NCI-H2029 (cell line): ENCODE measurements at places on chromosomes 1 and 21.

- DNase-seq: no peak
Measured at GRCh38 chr1:102961549-102961948, 146.8 kb downstream of the COL11A1 start.

DNA sequence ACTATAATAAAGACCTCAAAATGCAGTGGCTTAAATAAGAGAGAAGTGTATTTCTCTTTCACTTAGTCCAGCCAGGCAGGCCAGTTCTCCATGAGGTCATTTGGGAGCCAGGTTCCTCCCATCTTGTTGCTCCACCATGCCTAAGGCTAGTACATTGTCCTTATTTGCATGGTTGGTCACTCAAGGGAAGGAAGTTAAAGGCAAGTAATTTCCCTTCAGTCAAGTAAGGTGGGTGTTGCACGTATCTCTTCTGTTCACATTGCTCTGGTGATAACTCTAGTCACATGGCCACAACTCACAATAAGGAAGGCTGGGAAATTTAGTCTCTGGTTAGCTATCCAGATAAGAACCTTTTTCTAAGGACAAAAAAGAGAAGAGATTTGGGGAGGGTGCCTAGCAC is 27.2 kb upstream of the TADA1 start:
- DNase-seq: no peak

GRCh38 chr1:89703469-89703868 is 70.5 kb downstream of the LRRC8C start:
- no peak for DNase-seq

- DNase-seq: no peak
Measured at GRCh38 chr21:26982767-26983166, 15.9 kb upstream of the ADAMTS5 start.

DNA sequence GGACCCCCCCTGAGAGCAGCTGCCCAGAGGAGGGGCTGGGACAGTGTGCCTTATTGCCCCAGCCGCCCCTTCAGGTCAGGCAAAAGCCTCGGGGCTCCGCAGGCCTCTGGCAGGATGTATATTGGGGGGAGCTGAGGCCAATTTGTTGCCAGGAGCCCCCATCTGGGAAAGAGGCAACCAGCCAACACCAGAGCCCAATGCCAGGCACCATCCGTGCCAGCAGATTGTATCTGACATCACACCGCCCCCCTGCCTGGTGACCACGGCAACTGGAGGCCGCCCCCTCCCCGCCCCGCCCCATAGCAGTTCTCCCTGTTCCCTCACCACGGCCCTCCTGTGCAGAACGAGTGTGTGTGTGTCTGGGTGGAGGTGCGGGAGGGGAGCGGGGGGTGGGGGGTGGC is 3.6 kb upstream of the PLEKHG5 start:
- no peak for DNase-seq

- DNase-seq: no peak
Measured at GRCh38 chr1:219988387-219988786, 57.9 kb downstream of the EPRS1 start.

DNA sequence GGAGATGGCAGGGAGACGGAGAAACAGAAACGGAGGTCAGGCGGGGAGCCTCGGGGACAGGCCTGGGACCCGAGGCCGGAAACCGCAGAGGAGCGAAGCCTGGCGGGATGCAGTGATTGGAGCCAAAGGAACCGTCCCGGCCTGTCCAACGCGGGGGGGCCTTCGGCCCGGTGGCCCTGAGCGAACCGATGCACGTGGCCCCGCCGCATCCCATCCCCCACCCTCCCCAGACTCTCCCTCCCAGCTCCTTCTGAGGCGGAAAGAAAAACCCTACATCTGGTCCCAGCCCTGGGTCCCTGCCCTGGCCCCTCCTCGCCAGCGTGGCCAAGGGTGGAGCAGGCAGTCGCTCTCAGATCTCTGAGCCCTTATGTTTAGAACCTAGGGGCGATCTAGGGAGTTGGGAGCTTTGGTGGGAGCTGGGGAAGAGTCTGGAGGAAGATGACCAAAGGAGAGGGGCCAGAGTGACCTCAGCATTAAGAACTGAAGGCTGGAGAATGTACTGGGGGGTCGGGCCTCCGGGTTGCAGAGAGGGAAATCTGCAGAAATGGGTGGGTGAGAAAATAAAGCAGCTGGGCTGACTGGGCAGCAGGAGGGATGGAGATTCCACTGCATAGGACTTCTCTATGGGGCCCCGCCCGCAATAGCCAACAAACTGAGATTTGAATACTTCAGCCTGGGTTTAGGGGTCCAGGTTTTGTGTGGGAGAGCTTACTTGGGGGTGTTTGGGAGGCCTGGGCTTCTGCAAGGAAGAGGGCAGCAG is 1.5 kb upstream of the CRABP2 start:
- DNase-seq: no peak

DNA sequence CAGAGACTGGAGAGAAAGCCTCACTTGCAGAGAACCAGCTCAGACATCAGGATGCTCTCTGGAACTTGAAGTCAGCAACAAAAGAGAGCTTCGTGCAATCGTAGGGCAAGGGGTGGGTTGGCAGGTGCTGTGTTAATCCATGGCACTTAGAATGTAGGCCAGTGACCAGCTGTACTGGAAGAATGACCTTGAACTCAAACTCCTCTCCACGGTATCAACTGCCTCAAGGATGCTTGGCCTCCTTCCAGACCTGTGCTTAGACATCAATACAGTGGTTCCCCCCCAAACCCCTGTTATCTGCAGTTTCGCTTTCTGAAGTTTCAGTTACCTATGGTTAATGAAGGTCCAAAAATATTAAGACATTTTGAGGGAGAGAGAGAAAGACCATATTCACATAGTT is 6.5 kb downstream of the KANK4 start:
- no peak for DNase-seq

- DNase-seq: no peak
Measured at GRCh38 chr1:165371588-165372225, 15.2 kb upstream of the LMX1A start.

DNA sequence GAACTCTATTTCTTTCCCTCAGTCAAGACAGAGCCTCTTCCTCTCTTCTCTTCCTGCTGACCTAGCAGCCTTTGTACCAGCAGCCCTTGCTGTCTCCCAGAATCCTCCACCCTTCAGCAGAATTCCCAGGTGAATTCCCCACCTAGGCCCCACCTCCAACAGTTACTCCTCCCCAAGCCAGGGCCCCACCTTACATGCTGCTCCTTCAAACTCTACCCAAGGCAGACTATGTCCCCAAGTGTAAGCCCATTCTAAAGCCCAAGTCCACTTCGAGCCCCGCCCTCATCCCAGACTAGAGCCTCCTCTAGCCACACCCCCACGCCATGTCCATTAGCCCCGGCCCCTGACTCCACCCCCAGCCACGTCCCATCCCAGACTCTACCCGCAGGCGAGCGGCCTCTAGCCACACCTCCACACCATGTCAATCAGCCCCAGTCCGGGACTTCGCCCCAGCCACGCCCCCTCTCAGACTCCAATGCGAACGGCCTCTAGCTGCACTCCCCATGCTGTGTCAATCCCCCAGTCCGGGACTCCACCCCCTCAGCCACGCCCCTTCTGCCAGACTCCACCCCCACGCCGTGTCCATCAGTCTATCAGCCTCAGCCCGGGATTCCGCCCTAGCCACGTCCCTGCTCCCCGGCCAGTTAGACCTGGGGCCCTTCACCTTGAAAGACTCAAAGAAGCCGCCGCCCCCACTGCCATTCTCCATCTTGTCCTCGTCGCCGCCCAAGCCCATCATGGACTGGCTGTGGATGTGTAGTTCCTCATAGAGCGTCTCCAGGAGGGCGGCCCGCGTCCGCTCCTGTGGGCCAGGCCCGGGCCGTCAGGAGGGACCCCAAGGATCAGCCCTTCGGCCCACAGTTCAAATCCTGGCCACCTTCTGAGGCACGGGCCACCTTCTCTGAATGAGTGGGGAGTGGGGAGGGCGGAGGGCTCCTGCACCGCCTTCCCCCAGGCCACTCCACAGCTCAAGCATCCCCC is 61.3 kb downstream of the RAP1GAP start:
- DNase-seq: peak; percentile 86

DNA sequence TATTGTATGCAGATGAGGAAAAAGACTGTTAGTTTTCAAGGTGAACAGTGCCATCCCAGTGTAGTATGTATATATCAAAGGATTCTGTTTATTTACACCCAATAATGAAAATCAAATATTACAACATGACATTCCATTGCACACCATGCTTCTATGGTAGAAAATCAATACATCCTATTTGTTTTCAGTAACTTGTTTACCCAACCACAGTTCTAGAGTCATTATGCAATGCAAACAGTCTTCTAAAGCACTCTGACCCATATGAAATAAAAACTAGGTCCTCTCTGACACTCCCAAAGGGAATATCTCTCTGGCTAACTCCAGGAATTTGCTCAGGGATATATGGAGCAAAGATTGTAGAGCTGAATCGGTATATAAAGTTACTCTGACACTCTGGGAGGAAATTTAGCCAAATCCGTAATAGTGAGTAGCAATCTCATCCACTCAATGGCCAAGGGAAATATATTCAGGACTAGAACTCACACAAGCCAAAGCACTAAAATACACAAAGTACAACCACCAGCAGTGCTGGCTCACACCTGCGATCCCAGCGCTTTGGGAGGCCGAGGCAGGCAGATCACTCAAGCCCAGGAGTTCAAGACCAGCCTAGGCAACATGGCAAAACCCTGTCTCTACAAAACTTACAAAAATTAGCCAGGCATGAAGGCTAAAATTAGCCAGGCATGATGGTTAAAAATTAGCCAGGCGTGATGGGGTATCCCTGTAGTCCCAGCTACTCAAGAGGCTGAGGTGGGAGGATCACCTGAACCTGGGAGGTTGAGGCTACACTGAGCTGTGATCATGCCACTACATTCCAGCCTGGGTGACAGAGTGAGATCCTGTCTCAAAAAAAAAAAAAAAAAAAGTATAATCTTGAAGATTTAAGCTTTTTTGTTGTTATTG is 75.2 kb downstream of the RERE start:
- no peak for DNase-seq

GRCh38 chr1:206488466-206488865 is 18.2 kb downstream of the IKBKE start:
- DNase-seq: no peak

- no peak for DNase-seq
Measured at GRCh38 chr1:220045356-220046051, 801 bp downstream of the EPRS1 start.

- no peak for DNase-seq
Measured at GRCh38 chr1:65398083-65398482, 22.4 kb upstream of the LEPR start.

DNA sequence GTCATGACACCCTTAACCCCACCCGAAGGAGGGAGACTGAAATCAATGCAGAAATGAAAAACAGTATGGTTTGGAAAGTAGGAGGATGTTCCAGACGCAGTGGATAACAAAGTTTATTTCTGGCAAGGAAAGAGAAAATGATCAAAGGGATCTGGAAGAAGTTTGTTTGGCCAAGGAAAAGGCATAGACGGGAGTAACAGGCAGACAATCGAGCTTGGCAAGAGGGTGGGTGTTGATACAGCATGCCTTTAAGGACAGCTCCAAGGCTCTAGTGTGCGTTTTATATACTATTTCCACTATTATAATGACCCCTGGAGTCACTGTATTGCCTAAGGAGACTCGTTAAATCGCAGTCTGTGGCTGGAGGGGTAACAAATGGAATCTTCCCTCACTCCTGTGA is 303.7 kb upstream of the RUNX1 start:
- DNase-seq: no peak

GRCh38 chr1:203685168-203685567 is 58.5 kb downstream of the ATP2B4 start:
- DNase-seq: no peak

- DNase-seq: no peak
Measured at GRCh38 chr1:43049481-43049880, 90.8 kb upstream of the SLC2A1 start.

DNA sequence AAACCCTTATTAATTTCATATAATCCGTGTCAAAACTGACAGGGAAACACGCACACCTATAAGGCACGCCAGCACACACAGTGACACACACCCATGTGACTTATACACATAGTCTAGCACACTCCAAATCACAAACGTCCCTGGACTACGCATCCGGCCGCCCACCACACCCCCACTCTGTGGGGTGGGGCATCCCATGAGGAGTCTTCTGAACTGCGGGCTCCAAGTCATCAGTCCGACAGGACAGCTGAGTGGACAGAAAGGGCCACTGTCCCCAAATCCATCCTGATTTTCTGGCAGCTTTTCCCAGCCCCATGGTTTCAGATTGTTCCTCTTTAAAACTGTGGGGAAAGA is 829 bp downstream of the PEA15 start:
- no peak for DNase-seq

GRCh38 chr1:165073185-165074007 is 283.1 kb downstream of the LMX1A start:
- peak; percentile 32 for DNase-seq

DNA sequence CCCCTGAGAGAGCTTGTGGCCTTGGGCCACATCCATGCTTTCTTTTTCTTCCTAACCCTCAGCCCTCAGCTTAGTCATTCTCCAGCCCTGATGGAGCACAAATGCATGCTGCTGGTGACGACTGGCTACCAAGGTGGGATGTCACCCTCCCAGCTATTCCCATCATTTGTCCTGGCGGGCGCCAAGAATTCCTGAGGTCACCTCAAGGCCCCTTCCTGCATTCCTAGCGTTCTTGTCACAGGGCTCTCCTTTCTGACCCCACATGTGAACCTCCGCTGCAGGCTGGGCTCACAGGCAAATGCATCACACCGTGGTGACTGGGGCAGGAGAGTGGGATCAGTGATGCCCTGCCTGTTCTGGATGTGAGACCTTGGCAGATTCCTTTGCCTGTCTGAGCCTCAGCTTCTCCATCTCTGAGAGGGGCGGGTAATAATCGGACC is 53.4 kb upstream of the IFFO2 start:
- DNase-seq: no peak

GRCh38 chr1:7616953-7617352 is 154.1 kb upstream of the VAMP3 start:
- no peak for DNase-seq

DNA sequence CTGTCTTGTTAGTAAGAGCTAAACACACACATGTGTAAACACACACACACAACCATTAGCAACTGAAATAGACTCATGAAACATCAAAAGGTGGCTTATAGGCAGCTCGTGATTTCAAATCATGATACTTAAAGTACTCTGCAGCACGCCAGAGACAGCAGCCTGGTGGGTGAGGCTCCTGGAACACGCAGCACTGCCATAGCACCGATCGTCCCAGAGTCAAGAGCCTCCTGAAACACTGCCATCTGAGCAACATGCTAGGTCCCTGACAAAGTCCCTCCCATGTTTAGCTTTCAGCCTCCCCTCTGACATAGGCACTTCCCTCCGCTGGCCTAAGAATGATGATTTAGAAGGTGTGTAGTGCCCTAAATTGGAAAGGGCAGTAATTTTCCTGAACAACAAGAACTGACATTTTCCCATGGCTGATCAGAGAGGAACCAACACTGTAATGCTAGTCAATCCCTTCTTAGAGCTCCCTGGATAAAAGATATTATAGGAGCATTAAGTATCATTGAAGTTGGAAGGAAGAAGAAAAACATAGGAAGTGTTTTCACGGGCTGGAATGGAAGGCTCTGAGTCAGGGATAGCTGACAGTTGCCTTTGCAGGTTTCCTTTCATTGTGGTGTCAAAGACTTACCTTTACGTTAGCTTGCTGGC is 14.1 kb upstream of the DPT start:
- no peak for DNase-seq

DNA sequence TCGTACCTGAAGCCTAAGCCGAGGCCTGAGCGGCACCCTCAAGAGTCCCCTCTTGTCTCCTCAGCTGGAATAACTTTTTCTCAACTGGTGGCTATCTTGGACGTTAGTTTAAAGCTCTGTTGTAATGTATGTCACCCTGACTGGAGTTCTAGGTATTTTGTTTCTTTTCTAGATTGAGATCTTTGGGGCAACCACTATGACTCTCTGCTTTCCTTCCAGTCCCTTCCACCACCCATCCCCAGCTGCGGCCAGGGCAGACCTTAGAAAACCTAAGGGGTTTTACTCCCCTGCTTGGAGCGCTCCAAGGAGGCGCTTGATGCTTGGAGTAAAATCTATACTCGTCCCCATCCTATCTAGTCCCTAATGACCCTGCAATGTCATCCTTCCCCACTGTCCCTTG is 74.6 kb upstream of the MRPS6 start:
- DNase-seq: no peak
